ENCODE measurements at places on chromosomes 7 and 10.

- no peak for DNase-seq
Observed at GRCh38 chr10:88932539-88933256, 19.9 kb downstream of the ACTA2 start.

- DNase-seq, result no peak
Observed at GRCh38 chr10:62333135-62333889, 40.9 kb upstream of the ZNF365 start.

GRCh38 chr10:3422282-3422681 is 249.7 kb upstream of the PITRM1 start:
- no peak for DNase-seq

- DNase-seq, result no peak
Observed at GRCh38 chr10:128896963-128897362, 570.1 kb upstream of the MGMT start.

GRCh38 chr7:22554184-22554583 is 54.2 kb upstream of the STEAP1B start:
- DNase-seq, result no peak

DNA sequence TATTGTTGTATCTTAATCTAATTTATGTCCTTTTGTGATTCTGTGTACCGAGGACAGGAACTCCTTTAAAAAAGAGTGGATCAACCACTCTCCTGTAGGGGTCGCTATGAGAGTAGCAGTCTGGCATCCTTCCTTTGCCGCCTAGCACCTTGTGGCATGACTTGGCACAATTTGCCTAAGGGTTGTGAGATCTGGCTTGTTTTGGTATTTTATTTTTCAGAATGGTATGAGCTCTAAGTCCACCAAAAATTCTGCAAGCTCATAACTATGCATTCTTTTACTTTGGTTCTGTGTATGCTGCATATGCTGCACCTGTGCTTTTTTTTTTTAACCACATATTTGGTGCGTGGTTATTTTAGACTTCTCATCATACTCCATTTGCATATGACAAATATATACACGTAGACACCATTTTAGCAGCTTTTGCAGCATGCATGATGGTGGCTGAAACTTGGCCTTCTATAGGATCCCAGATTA is 112.8 kb downstream of the CDK14 start:
- DNase-seq, result no peak

GRCh38 chr7:115293628-115294240 is 371.8 kb downstream of the MDFIC start:
- no peak for DNase-seq

DNA sequence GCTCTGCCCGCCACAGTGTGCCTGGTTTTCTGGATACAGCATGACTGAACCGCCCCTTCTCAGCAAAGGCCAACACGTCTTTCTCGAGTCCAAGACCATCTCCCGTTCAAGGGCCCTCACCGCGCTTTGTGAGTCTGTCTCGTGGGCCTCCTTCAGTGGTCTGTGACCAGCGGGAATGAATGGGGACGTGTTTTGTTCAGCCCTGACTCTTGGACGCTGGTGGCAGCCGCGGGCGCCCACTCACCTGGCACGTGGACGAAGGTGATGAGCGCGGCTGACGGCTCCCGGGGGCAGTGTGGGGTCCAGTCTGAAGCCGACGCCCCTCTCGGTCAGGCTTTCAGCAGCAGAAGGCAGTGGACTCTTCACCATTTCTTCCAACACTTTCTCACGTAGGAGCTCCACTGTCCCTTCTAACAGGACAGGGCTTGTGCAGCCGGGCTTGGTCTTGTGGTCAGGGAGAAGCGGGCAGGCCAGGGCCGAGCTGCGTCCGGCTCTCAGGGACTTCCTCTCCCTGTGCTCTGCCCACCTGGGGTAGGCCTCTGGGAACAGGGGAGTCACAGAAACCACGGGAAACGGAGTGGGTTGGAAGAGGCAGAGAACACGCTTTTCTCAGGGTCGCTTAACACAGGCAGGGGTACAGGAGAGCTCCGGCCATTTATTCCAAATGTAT is 30.4 kb downstream of the AMZ1 start:
- no peak for DNase-seq

- no peak for DNase-seq
Observed at GRCh38 chr10:102422545-102423129, 2.0 kb downstream of the FBXL15 start.

DNA sequence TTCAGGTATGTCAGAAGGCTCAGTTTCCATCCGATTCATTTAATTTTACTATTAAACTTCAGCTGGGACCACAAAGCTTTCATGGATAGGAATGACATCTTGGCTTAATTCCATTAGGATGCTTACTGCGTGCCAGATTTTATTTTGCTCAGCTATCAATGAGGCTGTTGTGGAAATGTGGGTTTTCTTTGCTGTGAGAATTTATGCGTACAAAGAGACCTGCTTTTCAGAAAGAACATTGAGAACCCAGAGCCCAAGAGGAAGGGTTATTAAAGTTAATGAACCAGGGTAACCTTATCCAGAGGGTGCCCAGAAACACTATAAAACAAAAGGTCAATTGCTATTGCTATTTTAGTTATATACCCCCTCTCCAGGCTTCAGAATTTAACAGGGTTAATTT is 98.3 kb downstream of the MKLN1 start:
- no peak for DNase-seq

DNA sequence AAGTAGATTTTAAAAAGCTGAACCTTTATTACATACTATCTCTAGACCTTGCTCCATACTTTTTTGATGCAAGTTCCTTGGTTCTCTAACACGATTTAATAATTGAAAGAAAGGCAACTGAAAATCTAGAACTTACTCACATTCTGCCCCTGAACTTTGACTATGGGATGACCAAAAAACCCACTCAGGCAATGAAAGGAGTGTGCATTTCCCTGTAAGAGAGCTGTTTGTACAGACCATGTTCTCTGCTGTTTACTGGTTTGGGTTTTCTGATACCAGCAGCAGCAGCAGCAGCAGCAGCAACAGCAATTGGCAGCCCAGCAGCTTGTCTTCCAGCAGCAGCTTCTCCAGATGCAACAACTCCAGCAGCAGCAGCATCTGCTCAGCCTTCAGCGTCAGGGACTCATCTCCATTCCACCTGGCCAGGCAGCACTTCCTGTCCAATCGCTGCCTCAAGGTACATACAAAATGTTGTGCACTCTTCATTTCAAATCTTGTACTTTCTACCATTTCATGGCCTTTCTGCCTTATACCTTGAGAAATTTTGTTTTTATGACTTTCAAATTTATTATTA is 216.7 kb downstream of the FOXP2 start:
- no peak for DNase-seq

- DNase-seq, result no peak
Observed at GRCh38 chr10:118290471-118290995, 51.6 kb downstream of the FAM204A start.

DNA sequence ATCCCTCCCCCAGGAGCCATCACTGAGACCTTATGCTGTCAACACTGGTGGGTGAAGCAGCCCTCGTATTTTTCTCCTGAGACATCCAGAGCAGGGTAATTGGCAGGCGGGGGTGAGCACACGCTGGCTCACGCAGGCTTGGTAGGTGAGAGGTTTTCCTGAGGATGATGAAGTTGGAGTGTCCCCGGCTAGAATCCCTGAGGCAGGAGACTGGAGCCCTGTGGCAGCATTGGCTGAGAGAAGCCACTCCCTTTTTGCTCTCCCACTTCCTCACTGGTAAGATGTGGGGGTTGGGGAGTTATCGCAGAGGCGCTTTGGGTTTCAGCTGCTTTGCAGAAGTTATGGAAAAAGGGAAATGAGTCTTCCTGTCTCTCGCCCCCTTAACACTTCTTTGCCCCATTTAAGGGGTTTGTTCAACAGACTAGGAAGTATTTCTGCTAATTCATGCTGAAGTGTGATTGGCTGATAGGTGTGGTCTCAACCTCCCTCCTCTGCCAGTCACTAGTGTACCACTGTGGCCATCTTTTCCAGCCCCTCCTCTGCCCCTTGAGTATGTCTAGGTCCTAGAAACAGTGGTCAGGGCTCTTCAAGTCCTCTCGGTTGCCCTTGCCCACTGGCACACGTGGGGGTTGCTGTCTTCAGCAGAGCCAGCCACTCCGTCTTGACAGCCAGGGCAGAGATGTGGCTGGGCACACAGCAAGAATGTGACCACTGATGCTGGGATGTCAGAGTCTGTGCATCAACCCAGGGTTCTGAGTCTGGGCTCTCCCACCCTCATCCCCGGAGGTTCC is 5.7 kb downstream of the ARPC1B start:
- DNase-seq, result no peak

GRCh38 chr7:140610204-140611165 is 30.1 kb downstream of the DENND2A start:
- DNase-seq, result no peak

- no peak for DNase-seq
Observed at GRCh38 chr7:124652237-124652636, 113.4 kb downstream of the GPR37 start.

DNA sequence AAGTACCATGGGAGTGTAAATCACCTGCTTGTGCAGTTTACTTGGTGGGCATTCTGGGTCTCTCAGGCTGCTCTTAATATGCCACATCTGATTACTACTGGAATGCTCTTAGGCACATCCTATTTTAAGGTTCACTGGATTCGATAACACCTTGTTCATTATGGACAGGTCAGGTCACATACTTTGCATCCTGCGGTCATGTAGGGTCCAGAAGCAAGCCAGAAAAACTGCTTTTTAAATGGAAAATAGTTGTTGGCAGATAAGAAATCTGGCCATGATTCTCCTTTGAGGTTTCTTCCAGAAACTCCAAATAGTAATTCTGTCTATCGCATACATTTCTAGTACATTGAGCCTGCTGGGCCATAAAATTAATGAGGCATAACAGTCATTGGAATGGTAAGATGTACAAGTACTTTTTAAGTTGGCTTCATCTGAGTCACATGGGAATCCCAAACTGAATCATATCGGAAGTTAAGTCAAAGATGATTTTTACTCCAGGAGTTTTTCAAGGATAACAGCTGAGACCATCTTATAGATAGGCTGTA is 371.9 kb downstream of the LRRTM3 start:
- no peak for DNase-seq
